Activated T-cell treated with anti-CD3 and anti-CD28 coated beads for 1 hour (primary cell): ENCODE measurements at places on chromosomes 3 and 15.

DNA sequence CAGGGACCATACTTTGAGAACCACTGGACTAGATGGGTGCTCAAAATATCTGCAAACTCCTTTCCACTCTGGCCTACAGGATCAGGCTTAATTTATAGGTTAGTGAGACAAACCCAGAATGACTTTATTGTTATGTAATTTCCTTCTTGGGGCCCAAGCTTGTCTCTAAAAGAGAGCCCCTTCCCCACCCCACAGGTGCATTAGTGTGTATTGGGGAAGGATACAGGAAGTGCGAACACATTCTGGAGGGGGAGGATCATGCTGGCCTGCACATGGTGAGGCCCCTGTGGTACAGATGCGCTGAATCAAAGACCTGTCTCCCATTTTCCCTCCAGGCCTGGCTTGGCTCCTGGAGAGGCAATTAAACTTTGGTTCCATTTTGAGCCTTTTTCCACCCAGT, 273.0 kb upstream of the LRTM1 start:
- DNase-seq, result no peak

DNA sequence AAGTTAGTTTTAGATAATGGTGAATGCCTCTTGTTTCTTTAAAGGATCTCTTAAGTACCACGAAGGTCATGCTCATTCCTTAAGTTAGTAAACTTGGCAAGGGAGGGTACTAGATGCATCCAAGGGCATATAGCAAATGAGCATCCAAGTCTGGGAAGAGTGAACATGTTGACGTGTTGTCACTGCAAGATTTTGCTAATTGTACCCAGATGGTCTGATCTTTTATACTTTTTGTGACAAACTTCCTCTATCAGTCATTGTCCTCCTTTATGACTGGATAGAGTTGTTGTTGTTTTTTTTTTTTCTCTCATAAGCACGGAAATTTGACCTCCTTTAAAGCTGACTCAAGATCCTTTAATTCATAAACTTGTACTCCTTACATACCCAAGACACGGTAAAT, 121.3 kb downstream of the CHST2 start:
- no peak for DNase-seq

DNA sequence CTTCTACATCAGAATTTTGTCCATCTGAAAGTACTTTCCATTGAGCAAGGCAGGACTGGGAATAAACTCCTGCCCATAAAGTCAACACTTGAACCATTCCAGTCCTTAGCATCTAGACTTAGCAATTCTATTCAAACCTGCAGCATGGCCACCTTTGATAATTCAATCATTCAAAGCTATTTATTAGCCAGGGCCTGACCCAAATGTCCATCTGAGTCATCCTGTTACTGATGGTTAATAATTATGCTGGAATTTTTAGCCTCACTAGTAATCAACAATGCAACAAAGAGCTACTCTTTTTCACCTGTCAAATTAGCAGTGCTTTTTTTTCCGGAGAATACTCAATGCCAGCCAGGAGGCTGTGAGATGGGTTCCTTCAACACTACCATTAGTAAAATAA, 72.7 kb upstream of the SNRK start:
- no peak for DNase-seq

DNA sequence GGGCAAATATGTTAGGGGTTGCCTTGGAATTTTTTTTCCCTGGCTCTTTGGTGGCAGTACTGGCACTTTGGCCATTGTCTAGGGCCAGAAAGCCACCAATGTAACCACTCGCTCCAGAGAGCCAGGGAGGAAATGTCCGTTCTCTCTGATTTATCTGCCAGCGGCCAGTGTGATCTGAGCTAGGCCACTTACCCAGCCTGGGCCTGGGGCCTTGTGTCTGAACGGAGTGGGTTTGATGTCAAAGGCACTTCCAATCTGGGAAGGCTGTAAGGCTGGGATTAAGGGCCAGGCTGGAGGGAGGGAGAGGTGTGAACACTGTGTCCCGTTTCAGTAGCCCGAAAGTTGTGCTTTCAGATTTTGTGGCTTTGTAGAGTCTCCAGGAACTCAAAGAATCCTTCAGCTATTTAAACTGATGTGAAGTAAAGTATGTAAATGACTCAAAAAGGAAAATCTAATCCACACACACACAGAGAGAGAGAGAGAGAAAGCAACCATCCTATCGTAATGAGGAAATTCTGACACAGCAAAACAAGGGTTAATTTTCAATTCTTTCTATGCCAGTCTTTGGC, 271.0 kb downstream of the PDZRN3 start:
- DNase-seq, result no peak

GRCh38 chr15:76863693-76864092, 41.4 kb downstream of the SCAPER start:
- no peak for DNase-seq

GRCh38 chr15:63370764-63371163, 10.9 kb downstream of the CA12 start:
- no peak for DNase-seq

DNA sequence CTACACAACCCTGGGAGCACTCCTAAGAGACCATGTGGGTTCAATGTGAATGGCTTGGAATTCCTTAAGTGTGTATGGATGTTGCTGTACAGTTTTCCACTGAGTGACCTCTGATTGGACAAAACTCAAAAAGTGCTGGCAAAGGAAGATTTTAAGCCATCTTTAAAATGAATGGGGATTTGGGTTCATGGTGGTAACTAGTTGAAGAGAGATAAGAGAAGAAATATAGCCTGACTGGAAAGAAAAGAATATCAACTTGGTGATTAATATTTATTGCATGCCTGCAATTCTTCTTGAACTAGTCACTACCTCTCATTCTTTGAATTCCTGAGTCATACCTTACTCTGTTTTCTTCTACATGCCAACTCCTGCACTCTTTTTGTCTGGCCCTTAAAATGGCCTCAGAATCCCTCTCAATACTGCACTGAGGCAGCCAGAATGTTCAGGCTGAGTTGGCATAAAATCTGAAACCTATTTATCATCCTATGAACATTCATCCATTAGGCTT, 124.7 kb downstream of the RPL22L1 start:
- DNase-seq, result no peak

DNA sequence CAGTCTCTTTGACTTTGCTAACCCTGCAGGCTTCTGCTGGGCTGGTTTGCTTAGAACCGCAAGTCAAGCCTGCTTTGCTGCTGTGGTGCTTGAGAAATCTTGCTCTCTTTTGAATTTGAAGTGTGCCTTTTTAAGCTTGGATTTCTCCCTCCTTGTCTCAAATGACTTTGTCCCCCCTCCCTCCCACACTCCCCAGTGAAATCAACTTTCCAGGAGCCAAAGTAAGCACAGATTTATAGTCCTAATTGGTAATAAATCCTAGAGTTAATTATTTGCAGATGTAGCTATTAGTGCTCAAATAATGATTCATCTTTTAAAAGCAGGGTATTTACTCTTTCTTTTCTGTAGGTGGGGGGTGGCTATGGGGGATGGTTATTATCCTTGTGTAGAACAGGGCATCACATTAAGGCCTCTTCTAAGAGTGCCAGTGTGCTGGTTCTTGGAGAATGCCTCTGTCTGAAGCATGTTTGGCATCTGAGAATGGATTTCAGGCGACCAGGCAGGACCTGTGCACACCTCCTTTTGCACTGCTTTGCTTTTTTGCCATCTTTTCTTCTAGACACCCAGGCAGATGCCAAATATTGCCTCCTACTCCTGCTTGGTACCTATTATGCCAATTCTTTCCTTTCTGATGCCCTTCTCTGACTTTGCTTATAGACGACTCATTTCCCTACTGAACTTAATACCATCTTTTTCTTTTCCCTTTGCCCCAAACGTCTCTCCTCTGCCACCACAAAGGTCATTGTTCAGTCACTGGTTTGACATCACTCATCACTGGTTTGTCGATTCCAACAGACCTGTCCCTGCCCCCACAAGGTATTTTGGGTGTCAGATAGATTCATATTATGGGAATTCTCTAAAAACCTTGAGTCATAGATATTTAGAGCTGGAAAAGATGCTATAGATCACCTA, 50.7 kb downstream of the CLDN11 start:
- no peak for DNase-seq

DNA sequence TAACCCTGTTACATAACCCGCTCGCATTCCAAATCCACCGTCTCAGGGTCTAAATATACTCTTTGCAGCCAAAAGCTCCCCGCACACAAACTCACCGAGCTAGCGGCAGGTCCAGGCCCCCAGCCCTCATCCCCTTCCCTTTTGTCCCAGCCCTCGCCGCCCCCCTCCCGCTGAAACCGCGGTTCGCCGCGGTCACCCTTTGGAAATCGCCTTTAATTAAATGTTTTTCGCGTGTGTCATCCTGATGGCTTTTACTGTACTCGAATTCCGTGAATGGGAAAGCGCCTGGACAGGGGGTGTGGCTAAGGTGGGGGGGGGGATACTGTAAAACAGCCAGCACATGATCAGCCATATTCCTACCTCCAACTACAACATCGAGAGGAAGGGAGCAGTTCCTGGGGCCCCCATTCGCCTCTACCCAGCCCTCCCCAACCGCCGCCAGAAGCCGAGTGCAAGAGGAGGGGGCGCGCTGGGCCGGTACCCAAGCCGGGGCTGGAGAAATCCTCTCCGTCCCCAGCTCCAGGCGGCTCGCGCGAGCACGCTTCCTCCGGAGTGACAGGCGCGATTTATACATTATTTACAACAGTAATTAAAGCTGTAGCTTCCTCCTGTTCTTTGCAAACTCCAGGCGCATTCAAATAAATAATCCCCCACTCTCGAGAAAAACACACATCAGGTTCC, 1.7 kb downstream of the RORA start:
- DNase-seq, result no peak

DNA sequence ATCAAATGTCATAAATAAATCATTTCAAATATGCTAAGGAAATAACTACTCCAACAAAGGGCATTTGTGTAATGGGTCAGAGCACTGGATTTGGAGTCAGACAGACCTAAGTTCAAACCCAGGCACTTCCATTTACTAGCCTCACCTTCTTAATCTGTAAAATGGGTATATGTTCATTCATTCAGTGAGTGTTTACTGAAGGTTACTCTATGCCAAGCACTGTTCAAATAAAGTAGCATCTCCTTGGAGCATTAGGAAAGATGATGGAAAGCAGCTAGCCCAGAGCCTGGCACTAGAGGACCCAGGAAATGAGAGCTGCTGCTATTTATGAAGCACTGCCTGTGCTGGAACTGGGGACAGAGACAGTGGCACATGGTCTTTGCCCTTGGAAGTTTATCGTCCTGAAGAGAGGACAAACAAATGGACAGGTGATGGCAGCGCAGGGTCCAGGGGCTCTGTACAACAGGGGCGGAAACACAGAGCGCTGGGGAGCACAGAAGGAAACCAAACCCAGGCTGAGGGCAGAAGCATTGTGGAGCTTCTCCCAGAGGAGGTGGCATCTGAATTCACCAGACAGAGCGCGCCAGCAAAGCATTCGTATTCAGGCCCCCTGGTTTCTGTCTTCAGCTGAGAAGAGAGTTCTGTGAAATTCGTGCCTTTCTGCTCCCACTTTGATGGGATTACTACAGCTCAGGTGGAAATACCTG, 19.0 kb downstream of the TM4SF4 start:
- DNase-seq, result no peak

DNA sequence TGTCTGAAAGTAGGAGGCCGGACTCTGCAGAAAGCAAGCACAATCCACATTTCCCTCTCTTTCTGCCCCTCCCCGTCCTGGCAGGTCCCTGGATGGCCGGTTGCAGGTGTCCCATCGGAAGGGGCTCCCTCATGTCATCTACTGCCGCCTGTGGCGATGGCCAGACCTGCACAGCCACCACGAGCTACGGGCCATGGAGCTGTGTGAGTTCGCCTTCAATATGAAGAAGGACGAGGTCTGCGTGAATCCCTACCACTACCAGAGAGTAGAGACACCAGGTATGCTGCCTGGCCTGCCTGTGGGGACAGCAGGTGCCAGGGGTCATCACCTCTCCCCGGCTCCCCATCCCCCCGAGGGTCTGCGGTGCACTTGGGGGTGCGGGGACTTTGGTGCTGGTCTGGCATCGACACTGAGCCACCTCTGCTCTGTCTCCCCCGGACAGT, 89.6 kb downstream of the AAGAB start:
- no peak for DNase-seq

DNA sequence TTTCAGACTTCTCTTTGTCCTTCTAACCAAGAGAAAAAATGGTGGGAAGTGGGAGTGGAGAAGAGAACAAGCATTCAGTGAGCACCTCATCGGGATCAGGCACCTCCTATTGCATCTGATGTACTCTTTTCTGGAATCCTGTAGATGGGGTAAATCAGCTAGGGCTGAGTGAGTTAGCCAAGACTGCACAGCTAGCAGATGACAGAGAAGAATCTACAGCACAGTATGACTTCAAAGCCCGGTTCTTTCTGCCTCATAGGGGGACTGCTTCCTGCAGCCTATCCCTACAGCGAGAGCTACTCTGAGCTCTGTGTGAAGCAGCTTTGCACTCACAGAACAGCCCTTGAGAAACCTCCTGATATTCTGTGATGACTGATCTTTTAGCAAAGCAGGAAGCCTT, 275.2 kb upstream of the MEIS2 start:
- no peak for DNase-seq

GRCh38 chr15:74243431-74243830, 7.3 kb downstream of the CCDC33 start:
- no peak for DNase-seq

DNA sequence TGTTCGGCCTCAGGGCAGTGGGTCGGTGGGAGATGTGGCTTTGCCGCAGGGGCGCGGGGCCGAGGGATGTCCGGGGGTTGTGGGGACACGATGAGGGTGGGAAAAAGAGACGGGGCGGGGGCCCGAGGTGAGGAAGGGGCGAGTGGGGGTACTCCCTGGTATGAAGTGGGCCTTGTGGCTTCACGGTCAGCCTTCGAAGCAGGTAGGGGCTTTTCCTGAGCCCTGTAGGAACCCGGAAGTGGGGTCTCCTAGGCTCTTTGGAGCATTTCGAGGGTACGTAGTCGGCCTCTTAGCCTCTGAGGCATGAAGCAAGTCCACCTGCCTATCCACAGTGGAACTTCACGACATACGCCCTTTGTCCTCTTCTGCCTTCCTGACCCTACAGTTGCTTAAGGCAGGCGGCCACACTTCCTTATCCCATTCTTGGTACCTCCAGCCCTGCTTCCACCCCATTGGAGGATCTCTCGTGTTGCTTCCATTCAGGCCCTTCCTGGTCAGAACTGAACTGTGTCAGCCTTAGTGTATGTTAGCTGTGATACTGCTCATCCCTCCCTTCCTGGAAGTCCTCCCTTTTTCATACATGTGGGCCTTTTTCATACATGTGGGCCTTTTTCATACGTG, 389 bp downstream of the ARPC4 start:
- no peak for DNase-seq

DNA sequence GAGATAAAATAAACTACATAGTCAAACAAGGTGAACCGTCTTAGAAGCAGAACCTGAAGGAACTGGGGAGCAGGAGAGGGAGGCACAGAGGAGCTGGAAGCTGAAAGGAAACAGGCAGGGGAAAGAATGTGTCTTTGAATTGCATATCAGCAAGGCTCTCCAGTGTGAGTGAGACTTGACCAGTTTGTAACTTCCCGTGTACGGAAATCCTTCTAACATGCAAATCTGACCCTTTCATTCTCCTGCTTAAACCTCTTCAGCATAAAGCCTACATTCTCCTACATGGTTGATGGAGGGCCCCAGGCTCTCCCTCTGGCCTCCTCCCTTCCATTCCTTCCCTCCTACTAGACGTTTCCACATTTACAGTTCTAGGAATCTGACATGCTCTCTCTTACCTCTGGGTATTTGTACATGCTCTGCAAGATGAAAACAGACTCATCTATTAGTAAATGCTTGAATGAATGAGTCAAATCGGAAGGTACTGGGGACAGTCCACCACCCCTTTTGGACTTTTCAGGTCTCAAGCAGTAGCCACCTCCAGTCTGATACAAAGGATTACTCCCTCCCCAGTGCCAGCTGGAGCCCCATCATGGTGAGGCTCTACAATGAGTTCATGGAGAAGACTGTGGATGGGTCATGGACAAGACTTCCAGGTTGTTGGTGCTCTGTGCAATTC, 6.1 kb upstream of the SLC25A38 start:
- no peak for DNase-seq

- DNase-seq, result no peak
These were observed 7.4 kb downstream of the CCDC174 start for GRCh38 chr3:14658978-14659377.
